Muscle of leg (tissue), 16 donors: ENCODE measurements at places on chromosomes 3 and 15. TPM values are rescaled to one million over a fixed set of nuclear protein-coding genes. Genes with fewer than 3 reads are reported as not detected.

DNA sequence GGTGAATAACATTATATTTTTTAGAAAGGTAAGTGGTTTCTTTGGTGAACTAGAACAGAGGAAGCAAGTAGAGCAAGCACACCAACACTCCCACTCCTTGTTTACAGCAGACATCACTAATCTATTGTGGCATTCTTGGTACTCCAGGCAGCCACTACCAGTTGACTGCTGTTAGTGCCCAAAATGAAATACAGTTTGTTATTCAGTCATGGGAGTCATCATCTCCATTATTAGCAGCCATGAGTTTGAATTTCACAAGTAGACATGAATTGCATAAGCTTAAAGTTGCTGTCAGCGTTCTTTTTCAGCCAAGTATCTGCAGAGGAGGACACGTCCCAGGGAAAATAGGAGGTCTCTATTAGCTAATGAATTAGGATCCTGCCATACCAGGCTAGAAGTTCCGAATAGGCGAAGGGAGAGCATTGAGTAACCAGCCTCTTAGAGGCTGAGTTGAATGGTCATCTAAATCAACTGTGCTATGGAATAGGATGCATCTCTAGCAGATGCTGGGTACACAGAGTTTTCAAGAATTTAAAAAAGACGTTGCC, 252.7 kb upstream of the ICE2 start:
- no peak for DNase-seq

AHSG gene
- 0.75 TPM for total RNA-seq

DNA sequence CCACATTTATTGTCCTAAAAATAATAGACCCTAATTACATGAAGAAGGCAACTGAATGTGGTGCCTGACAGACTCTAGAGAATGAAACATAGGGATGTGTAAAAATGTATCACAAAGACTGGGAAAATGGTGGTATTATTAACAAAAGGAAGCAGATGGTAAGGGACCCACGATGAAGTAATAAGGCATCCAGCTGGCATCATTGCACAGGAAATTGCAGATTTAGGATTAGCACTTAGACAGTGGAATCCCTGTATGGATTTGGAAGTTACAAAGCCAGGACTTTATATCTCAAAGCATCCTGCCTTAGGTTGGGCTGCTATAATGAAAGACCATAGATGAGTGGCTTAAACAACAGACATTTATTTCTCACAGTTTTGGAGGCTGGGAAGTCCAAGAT, 104.3 kb downstream of the PPM1L start:
- no peak for DNase-seq

PRTG gene
- total RNA-seq: 5.7 TPM

DNA sequence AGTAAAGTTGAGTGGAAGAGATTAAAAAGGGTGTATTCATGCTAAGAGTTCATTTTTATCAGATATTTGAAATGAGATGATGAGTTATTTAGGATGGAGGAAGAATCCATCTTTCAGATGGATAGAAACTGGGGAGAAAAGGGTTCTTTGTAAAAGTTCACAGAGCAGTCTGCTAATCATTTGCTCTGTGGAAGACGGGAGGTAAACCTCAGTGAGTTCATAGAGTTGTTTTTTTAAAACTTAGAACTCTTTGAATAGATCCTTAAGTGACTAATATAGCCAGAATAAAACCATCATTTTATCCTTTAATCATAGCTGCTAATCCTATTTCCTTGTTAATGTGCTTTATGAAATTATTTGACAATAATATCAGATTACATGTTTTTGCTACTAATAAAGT, 5.1 kb downstream of the RASA2 start:
- DNase-seq: no peak

GRCh38 chr3:80675790-80676189, 908.0 kb upstream of the ROBO1 start:
- DNase-seq: no peak

GRCh38 chr3:124818398-124819091, 68.6 kb downstream of the ITGB5 start:
- peak; percentile 64 for DNase-seq

SEMA7A gene
- 4.9 TPM for total RNA-seq

DNA sequence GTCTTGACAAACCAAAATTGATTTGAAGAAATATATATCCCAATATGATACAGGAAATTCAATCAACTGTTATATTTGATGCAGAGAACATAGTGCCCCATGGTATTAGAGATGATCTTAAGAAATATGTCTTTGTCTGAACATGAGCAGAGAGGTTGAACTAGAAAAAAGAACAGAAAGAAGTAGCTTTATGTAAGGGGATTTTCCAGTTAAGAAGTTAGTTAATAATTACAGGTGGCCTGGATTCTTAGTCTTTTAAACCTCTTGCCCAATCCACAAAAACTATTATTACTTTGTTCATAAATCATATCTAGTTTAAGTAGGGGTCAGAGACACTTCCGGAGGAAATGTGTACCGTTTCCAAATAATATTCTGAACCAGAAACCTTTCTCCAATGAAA, 1186.7 kb upstream of the EPHA6 start:
- DNase-seq: no peak

DNA sequence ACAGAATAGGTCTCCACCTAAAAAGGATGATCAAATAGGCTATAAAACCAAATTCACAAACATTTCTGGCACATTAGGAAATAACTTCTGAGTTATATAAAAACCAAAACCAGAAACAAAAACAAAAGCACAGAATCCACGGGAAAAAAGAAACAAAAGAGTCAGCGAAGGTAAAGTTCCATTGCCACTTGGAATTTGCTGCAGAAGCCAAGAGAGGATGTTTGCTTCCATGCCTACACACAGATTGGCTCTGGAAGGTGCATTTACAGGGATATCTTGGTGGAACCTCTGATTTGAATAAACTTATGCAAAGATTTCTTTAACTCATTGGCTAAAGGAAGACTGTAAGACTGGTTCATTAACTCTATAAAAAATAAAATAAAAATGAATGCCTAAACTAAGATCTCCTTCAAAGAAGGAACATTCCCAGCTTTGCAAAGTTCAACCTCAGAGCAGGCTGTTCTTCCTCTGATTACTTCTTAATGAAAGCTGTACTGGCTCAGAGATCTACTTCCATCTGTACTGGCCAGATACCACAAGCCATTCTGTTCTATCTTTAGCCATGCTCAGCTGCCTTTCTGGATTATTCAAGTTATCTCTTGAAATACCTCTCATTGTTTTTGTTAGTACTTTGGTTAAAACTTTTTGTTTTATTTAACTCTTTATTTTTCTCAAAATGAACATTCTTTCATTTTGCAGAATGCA, 537.5 kb upstream of the CCDC54 start:
- DNase-seq: peak; percentile 72

DNA sequence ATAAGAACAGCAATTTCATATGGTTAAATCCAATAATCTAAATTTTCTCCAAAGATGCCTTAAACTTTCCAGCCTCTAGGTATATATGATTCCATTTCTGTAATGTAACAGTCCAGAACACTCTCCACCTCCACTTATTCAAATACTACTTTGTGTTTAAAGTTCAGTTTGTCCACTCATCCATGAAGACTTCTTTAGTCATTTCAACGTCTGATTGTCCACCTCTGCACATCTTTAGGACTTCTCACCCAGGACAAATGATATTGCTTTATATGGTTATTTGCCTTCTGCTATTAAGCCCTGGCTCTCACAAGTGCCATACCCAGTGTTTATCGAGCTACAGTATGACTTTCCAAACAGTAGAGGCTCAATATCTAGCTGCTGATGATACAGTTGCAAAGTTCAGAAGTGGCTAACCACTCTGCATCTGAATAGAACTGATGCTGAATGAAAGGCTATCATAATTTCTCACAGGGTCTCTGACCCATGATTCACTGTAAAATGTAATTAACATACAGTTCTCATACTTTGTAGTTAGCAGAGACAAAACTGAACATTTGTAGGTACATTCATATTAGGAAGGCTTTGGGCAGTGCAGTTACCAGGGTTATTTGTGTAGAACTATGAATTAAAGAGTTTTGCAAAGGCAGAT, 93.7 kb upstream of the MBNL1 start:
- no peak for DNase-seq

DNA sequence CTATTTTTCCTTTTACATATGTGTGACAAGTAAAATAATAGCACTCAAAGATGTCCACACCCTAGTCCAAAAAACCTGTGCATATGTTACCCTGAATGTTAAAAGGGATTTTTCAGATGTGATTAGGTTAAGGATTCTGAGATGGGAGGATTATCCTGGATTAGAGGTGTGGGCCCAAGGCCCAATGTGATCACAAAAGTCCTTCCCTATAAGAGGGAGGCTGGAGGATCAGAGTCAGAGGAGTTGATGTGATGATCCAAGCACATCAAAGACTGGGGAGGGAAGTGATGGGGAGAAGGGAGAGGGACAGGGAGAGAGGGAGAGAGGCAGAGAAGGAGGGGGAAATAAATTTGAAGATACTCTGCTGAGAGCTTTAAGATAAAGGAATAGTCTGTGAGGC, 512.6 kb downstream of the PLOD2 start:
- DNase-seq: no peak

- no peak for DNase-seq
These were observed 1.7 kb downstream of the FBXO40 start for GRCh38 chr3:121594850-121595249.

FOXL2NB gene
- total RNA-seq: not detected

GRCh38 chr15:80007532-80007931, 36.5 kb upstream of the BCL2A1 start:
- no peak for DNase-seq

DNA sequence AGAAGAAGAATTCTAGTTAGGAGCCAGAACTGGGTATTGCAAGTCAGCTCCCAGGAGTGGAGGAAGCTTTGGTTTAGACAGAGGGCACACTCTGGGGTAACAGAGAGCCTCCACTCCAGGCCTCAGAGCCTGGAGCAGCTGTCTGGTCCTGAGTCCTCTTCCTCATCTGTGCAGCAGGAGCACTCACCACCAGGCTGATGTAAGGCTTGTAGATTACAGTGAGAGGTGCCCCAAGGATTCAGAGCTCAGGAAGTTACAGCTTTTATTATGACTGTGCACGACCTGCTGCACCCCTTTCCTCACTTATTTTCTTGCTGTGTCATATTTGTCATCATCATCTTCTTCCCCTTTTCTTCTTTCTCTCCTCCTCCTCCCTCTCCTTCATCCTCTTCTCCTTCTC, 210.4 kb downstream of the ATP10A start:
- DNase-seq: no peak

DNA sequence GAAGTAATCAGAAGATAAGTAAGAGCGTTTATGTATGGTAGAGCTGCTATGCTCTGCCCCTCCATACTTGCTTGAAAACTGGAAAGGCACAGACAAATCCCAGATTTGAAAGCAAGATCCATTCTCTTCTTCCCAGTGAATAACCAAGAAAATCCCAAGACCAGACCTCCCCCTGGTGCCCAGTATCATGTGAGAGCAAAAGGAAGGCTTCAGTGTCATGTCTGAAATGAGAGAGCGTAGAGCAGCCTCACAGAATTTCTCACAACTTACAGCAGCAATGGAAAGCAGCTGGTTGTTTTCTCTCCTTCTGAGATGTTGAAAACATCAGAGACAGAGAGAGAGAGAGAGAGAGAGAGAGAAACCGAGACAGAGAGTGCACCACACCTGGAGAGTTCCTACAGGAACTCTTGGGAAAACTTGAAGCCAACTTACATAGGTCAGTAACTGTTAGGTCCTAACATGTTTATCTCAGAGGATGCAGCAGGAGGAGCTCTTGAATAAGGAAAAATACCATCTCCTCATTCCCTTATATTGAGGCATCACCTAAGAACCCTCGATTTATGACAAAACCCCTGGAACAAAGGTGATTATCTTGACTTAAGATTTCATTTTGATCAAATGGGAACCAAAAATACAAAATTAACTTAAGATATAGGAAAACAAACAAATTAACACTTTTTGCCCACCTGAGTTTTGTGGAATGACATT, 273.3 kb downstream of the NSUN3 start:
- DNase-seq: peak; percentile 56

DNA sequence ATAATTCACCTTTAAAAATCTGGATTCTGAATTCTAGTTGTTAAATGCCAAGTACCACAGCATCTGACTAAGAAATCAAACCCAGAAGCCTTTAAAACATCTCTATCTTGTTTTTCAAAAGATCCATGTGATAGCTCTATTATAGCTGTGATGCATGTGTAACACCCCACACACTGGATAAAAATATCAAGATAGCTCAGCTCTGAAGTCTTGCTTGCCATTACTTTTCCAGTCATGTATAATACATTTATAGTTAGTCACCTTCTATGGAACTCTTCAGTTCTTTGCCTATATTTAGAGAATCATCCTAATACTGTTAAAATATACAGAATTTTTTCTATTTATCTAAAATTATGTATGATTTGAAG, 11.6 kb downstream of the ARPP19 start:
- DNase-seq: no peak

ECE2 gene
- not detected for total RNA-seq

GRCh38 chr15:70035051-70035718, 62.5 kb downstream of the TLE3 start:
- DNase-seq: no peak

TMEM202 gene
- not detected for total RNA-seq

DNA sequence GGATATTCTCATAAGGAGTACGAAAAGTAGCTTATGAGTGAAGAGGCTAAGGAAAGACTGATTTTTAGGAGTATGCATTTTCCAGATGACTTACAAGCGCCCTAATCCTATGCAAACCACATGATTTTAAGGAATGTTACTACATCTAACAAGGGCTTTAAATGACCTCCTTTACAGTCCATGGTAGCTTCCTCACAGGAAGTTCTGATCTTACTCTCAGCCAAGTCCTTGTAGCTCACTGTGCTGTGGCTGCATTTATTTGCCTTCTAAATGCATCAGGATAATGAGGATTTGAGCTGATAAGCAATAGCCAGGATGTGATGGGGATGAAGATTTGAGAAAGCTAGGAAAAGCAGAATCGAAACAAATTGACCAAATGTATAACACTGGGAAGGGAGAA, 896.0 kb downstream of the MCTP2 start:
- peak; percentile 14 for DNase-seq

- DNase-seq: no peak
These were observed 215.1 kb upstream of the CNTN4 start for GRCh38 chr3:1883534-1883933.

DNA sequence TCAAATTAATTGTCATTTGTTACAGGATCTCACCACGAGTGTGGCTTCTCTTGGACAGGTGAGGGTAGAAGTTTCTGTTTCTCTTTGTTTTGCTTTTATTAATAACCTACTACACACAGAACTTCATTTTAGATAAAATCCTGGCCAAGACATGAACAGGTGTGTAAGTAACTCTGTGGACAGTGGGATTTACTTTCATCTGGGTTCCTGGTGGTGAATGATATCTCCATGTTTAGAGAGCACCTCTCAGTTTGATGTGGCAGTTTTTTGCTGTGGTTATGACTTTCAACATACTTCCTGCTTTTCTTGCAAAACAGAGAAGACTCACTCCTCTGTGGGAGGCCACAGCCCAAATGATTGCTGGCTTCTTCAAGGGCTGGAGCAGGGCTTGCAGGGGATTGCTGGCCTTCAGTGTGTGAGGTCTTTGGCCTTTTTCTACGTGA, 71.1 kb upstream of the XCR1 start:
- peak; percentile 54 for DNase-seq

- DNase-seq: no peak
These were observed 77.6 kb downstream of the BFSP2 start for GRCh38 chr3:133477487-133477886.

- DNase-seq: no peak
These were observed 19.4 kb downstream of the SH2D7 start for GRCh38 chr15:78111788-78112187.
